ENCODE measurements at places on chromosomes 4 and X.

DNA sequence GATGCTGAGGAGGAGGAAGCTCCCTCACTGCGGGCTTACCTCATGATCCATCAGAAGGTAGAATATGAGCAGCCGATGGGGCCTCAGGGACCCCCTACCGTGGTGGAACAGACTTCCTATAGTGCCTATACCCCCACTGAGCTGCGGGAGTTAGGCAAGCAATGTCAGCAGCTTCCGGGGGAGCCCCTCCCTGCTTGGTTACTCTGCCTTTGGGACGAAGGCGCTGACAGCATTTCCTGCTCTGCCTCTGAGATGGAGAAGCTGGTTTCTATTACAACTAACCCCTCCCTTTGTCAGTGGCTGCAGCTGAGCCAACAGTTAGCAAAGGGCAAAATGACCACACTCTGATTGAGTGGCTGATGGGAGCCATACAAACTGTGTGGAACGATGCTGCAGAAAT is 430.7 kb downstream of the IDS start:
- no peak for DNase-seq

DNA sequence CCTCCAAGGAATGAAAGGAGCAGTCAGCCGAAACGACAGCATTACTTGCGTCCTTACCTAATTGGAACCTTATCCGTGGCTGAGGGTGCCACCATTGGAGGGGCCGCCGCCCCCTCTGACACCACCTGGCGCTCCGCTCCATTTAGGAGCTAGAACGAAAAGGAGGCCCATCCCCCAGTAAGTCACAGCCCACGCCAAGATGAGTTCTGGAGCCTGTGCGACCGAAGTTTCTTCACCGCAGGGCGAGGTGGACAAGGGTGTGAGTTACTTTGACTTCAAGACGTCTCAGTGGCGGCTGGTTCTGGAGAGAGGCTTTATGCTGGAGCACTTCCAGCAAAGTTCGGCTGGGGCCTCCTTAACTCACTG is 729 bp upstream of the IRF2 start:
- DNase-seq: no peak

DNA sequence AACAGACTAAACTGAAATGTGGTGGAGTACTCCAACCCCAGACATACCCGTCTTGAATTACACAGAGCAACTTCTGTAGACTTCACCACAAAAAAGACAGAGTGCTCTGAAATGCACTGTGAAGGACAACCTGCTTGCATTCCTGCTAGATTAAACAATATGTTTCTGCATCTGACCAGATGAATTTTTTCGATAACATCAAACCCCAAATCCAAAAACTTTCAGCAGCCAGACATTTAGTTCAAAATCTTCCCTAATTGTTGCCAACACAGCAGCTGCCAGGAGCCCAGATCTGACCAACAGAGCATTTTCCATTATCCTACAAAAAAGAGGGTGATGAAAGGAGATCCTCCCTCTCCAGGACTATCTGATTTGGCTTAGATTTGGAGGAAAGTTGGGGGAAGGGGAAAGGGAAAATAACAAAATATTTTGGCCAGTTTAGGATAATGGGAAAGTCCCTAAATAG is 356.5 kb downstream of the PDGFC start:
- DNase-seq: peak; percentile 24

DNA sequence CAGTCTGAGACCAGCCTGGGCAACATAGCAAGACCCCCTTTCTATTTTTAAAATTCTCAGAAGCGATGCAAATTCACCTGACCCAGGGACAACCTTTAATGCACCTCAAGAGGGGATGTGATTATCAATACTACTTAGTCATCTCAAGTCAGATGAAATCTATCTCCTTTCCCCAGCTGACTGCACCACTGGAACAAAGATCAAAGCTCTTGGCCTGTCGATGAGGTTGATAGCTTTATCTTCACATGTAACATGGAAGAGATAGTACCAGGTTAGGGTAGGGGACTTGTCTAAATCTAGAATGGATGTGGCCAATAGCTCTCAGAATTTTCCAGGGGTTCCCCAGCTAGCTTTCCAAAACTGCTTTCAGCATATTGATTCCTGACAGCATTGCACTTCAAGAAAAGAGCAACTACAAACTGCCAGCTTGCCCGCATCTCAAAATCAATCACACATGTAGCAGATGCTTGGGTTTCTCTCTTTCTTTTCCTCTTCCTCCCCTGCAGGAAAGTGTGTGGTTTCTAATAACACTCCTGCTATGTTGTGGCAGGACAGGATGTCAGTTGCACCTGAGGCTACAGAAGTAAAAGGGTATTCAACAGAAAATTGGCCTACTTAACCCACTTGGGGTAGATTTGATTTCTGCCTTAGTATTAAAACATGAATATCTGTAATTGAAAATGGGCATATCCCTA is 12.2 kb upstream of the TMEM164 start:
- DNase-seq: no peak

DNA sequence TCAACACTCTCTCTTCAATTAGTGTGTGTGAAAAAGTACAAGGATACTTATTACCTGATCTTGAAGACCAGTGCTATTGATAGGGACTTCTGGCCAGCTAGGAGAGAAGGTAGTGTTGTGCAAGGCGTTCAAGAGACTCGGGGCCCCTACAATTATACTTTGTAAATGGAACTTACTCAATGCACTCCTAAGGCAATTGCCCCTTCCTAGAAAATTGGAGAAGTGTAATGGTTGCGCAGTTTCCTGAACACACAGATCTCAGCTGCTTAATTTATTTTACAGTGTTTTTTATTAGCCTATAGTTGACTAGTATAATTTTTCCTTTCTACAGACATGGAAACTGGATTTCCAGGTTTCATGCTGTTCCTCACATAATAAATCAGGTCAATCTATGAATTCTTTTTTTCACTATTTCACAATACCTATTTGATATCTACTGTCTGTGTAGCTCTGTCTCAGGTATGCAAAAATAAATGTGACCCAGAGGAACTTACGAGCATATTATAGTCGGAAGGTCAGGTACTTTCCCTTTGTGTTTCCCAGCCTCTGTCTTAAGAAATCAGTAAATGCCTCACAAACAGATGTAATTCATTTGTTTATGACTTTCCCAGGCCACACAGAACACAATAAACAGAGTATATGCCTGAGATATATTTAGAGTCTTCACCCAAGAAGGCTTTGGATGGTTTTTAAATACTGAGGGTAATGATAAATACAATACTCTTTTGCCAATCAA is 89.1 kb upstream of the TET2 start:
- DNase-seq: no peak

GRCh38 chrX:24673424-24673823 is 20.3 kb upstream of the POLA1 start:
- DNase-seq: no peak

GRCh38 chr4:79495447-79495846 is 87.4 kb upstream of the GK2 start:
- no peak for DNase-seq

GRCh38 chr4:184383497-184384055 is 90.8 kb downstream of the IRF2 start:
- DNase-seq: no peak

DNA sequence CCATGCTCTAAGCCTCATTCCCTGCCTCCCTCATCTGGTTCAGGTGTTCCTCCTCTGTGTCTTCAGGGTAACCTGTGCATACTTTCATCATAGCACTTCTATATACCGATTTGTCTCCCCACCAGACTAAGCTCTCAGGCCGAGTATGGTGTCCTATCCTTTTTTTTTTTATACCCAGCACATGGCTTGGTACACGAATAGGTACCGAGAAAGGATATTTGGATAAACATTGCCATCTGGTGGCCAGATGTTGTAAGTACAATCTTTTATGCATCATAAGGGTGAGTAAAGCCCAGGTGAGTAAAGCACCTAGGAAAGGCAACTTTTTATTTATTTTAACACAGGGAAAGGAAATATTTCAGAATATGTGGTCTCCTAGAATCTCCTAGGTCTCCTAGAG is 68.4 kb downstream of the MID2 start:
- DNase-seq: peak; percentile 18

DNA sequence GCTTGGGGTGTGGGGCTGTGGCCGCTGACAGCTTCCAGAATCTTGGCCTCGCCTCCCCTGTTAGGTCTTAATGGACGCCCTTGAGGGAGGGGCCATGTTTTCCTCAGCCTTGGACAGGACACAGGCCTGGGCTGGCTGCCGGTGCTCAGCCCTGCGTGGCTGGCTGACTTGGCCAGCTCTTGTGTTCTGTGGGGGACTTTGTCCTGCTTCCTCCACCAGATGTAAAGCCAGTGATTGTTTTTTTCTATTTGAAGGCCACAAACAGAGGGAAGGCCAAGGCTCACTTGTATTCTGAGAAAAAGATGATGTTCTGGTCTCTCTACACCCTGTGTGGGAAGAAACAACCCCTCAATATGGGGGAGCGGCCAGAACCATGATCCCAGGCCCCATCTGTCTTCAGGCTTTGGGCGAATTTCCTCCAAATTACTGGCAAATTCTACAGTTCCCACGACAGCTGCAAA is 71.3 kb downstream of the HTRA3 start:
- no peak for DNase-seq
